ENCODE measurements at places on chromosomes 16 and 17.

- DNase-seq: no peak
These were observed 113.9 kb upstream of the TBX2 start for GRCh38 chr17:61285526-61286320.

DNA sequence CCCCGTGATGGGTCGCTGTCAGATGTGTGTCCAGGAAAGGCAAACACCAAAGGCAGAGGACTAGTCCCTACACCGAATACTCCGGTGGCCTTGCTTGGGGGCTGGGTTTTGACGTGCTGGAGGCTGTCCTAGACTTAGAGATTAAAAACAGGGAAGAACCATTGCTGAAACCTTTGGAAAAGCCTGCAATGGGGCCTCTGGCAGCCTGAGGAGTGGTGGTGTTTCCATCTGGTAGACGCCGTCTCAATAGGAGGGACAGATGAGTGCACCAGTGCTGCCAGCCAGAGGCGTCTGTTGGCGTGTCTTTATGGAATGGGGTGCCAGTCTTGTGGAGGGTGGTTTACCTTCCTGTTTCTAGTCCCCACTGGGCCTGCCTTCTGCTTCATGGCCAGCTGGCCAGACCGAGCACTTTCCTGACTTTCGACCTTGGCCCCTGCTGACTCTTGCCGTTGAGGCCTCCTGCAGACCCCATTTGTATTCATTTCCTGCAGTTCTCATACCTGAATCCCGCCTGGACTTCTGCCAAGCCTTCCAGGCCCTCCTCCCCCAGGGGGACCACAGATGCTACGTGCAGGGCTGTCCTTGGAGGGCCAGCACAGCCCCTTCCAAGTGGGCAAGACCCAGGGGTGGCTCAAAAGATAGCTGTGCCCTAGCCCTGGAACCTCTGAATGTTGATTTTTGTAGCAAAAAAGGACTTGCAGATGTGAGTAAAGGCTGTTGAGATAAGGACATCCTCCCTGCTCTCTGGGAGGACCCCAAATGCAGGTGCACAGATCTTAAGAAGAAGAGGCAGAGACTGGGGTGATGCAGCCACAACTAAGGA is 1.9 kb upstream of the DNASE1 start:
- no peak for DNase-seq

GRCh38 chr16:85370881-85371651 is 242.1 kb upstream of the GSE1 start:
- no peak for DNase-seq

GRCh38 chr16:84611041-84611440 is 6.8 kb downstream of the COTL1 start:
- no peak for DNase-seq

GRCh38 chr17:78383725-78384471 is 5.4 kb downstream of the PGS1 start:
- peak; percentile 16 for DNase-seq

- no peak for DNase-seq
These were observed 447.0 kb downstream of the SHISA9 start for GRCh38 chr16:13348416-13348815.

DNA sequence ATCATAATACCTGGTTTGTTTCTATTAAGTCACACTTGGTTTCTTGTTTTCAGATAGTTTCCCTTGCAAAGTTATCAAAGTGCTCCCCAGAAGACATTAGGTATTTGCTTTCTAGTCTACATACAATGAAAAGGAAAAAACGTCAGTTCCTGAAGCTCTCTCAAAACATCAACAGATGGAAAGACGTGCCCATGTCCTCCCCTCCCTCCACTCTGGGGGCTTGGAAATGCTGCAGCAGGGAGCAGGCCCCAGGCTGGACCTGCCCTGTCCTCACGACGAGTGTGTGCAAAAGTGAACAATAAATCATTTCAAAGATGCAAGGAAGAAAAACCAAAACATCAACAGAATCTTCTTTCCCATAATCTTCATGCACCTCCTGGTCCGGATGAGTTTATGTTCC is 118.5 kb downstream of the USP22 start:
- no peak for DNase-seq

- DNase-seq: no peak
These were observed 82.1 kb downstream of the OR1D5 start for GRCh38 chr17:2981325-2981724.

GRCh38 chr17:18248300-18248731 is 10.2 kb downstream of the FLII start:
- DNase-seq: peak; percentile 71

GRCh38 chr17:4033751-4034251 is 69.6 kb upstream of the ATP2A3 start:
- no peak for DNase-seq

DNA sequence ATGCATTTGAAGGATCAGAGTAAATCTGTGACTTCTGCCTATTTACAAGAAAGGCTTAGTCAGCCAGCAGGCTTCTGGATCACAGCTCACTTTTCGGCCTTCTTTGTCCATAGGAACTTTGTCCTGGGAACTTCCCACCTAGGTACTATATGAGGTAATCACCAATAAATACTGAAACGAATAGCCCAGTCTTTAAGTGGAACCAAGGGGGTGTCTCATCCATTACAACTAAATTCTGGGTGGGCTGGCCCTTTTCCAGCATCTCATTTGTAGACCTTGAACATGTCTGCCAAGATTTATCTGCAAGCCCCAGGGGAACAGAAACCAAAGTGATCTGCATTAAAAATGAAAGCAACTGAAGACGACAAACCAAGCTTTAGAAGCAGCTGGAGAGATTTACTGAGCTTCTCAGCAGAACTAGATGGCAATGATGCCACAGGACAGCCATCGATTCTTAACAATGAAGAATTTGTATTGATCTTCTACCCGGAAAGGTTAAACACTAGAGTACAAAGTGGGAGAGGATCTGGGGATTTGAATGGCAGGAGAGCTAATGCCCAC is 55.5 kb downstream of the SNX11 start:
- DNase-seq: no peak

DNA sequence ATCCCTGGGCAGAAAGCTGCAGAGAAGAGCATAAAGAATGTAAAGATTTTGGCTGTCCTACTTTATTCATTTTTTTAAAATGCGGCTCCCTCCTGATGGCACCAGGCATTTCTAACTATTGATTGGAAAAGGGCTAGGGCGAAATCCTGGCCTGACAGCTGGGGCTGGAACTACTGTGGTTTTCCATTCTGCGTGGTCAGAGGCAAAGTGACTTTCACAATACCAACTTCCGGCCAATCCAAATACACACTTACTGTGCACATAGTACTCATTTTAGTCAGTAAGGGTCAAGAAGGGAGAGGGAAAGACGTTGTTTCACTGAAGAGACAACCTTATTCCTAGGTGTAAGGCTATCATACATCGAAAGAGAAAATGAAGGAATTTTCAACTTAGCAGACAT is 113.8 kb upstream of the PMFBP1 start:
- no peak for DNase-seq

DNA sequence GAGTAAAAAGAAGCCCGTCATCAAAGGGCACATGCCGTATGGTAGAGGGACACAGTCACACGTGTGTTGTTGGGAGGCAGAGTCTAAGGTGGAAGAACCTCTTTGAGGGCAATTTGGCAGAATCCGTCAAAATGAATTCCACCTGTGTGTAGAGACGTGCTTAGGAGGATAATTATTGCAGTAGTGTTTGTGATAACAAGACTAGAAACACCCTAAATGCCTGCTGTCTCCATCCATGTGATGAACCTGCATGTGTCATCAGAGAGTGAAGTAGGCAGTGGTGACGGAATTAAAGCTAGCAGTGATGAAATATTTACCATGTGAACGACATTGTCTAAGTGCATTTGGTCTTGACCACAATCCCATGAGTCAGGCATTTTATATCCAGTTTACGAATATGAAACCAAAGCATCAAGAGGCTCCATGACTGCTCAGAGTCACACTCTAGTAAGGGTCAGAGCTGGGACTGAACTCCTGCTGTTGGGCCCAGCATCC is 61.3 kb upstream of the ADORA2B start:
- DNase-seq: peak; percentile 62

GRCh38 chr16:50731989-50732832 is 9.7 kb upstream of the CYLD start:
- no peak for DNase-seq

GRCh38 chr17:29933379-29933778 is 3.4 kb upstream of the SSH2 start:
- no peak for DNase-seq

- DNase-seq: no peak
These were observed 44.5 kb downstream of the SLFN5 start for GRCh38 chr17:35287286-35287811.

- no peak for DNase-seq
These were observed 193.2 kb upstream of the MYOCD start for GRCh38 chr17:12472252-12473173.

DNA sequence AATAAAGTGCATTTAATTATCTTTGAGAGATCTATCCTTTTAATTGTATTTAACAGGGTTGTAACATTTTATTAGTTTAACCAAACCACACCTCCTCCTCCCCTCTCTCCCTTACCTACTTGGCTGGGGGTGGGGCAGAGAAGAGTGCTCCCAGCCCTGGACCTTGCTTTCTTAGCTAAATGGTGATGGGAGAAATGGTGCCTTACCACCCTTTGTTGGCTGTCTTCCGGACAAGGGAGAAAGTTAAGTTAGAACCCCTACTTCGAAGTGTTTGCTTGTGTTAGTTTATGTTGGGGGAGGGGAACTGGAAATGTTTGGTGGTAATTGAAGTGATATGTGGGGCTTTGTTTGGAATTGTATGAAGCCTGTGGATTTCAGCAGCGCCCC is 3.9 kb downstream of the FZD2 start:
- no peak for DNase-seq

- DNase-seq: no peak
These were observed 30.4 kb downstream of the PPM1D start for GRCh38 chr17:60630352-60630751.

GRCh38 chr16:81405702-81406113 is 38.9 kb upstream of the CMIP start:
- no peak for DNase-seq

- DNase-seq: no peak
These were observed 75.7 kb upstream of the LHX1 start for GRCh38 chr17:36861531-36861930.

GRCh38 chr16:55081622-55082590 is 151.2 kb downstream of the IRX5 start:
- DNase-seq: no peak

DNA sequence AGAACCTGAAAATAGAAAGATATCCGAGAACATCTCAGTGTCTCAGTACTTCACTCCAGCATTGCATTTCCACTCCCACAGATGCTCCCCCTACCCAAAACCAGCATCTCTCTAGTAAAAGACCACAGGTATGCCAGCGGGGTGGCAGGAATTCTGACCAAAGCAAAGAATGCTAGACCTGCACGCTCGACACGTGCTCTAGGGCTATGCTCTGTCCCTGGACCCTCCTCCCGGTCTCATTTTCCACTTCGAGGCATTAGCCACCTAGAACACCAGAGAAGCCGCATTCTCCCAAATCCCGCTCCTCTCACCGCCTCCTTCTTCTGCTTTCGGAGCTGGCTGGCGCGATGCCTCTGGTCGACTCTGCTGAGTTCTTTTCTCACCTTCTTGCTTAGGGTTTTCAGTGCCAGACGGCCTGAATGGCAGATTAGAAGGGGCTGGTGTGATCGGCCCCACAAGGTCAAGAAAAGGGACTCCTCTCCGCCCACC is 487 bp downstream of the TSR1 start:
- DNase-seq: no peak

DNA sequence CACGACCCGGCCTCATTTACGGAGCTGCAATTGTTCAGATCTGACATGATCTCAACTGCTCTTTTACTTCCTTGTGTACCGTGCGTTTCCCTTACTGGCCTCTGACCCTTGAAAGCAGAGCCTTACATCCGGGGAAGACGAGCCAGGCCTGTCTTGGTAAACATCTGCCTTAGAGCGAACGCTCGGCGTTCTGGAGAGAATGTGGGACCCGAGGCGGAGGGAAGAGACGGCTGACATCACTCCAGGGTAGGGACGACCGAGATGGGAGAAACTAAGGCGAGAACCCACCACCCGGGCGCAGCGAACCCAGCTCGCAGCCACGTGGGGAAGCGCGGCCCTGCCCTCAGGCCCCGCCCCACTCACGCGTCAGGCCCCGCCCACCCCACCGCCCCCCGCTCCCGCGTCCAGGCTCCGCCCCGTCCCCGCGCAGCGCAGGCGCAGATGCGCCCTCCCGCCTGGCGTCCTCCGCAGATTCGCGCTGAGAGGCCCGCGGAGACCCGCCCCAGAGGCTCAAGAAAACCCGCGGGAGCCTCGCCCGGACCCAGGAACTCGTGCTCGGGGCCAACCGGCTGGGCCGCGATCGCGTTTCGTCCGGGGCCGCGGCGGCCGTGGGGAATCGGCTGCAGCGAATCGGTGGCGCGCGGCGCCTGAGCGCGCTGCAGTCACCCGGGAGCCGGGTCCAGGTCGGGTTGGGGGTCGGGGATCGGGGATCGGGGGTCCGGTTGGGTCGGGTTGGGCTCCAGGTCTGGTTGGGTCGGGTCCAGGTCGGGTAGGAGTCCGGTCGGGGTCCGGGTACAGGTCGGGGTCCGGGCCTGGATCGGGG is at the start of gene TELO2:
TELO2 (plus strand) TSS at position 438 of the 823 bp plus-strand sequence. CDS start 922 bp downstream, outside the sequence.
- DNase-seq: peak; percentile 88

GRCh38 chr17:75267411-75268232 is 3.4 kb downstream of the MIF4GD start:
- DNase-seq: no peak

GRCh38 chr17:16215965-16216316 is 607 bp upstream of the NCOR1 start:
- DNase-seq: peak; percentile 7

- no peak for DNase-seq
These were observed 60.8 kb downstream of the TBC1D16 start for GRCh38 chr17:79974566-79975497.

GRCh38 chr16:86020971-86021370 is 122.0 kb downstream of the IRF8 start:
- no peak for DNase-seq

- DNase-seq: peak; percentile 59
These were observed 6.9 kb upstream of the ELAC2 start for GRCh38 chr17:13024526-13025257.

DNA sequence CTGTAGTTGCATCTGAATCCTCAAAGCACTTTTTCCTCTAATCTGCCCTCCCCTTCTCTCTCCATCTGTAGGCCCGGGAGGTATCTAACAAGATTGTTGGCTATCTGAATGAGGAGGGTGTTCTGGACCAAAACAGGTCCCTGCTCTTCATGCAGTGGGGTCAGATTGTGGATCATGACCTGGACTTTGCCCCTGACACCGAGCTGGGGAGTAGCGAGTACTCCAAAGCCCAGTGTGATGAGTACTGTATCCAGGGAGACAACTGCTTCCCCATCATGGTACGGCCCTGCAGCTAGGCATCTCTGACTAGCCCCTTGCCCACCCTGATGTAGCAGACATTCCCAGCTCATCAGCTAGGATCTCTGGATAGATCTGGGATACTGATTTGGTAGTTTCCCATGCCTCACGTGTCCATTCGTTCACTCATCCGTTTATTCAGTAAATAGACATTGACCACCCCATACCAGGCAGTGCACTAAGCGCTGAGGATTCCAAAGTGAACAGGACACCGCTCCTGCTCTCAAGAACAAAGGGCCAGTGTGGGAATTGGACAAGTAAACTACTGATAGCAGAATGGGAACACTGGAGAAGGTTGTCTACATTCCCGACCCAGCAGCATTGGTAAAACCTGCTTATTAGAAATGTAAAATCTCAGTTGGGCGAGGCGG is 12.1 kb downstream of the LPO start:
- no peak for DNase-seq

GRCh38 chr17:59149841-59150511 is 5.0 kb downstream of the SKA2 start:
- DNase-seq: no peak

Measured in CD4-positive, alpha-beta T cell (primary cell).